Urinary bladder (tissue), 4 donors: ENCODE measurements at places on chromosomes 3 and 15.

DNA sequence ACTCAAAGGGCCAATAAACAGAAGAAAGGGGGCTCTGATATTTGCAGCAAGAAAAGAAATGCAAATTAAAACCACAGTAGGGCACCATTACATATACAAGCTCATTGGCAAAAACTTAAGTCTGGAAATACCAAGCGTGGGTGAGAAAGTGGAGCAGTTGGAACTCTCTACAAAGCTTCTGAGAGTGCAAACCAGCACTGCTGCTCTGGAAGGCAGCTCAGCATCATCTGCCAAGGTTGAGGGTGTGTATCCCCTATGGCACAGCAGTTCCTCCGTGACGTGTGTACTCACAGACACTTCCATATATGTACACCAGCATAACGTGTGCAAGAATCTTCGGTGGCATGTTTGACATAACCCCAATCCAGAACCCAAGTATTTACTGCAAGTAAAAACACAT lies 271.0 kb upstream of the ATP10A start:
- no peak for DNase-seq

- no peak for DNase-seq
Measured at GRCh38 chr3:189568961-189569360, 62.2 kb upstream of the TP63 start.

- DNase-seq = no peak
Measured at GRCh38 chr3:50411229-50411628, 51.9 kb upstream of the TMEM115 start.

DNA sequence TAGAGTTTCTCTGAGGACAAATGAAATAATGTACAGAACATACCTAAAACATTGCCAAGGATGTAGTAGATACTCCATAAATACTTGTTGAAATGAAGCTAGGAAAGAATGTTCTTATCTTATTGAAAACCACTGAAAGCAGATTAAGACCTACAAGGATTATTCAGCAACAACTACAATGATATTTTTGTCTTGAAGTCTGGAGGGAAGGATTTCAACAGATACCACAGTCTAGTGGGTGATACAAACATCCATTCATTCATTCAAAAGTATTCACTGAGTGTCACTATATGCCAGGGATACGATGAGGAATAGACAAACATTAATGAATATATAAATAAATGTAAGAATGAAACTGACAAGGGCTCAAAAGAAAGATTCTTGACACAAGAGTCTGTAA lies 74.7 kb upstream of the THBS1 start:
- DNase-seq = no peak

- DNase-seq = no peak
Measured at GRCh38 chr3:188335656-188336055, 181.7 kb downstream of the LPP start.

- DNase-seq = no peak
Measured at GRCh38 chr3:127899766-127900165, 15.3 kb upstream of the KBTBD12 start.

DNA sequence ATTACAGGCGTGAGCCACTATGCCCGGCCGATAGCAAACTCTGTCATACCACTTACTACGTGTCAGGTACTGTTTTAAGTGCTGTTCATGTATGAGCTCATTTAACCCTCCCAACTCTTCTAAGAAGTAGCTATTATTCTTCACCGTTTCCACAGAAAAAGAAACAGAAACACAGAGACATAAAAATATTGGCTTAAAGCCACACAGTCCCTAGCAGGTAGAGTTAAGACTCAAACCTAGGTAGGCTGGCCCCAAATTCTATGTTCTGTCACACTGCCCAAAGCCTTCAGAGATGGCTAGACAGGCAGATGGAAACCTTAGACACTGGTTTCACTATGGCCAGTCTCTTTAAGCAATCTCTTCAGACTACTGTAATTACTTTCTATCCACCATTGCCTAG lies 149.8 kb upstream of the KCNMB2 start:
- no peak for DNase-seq

DNA sequence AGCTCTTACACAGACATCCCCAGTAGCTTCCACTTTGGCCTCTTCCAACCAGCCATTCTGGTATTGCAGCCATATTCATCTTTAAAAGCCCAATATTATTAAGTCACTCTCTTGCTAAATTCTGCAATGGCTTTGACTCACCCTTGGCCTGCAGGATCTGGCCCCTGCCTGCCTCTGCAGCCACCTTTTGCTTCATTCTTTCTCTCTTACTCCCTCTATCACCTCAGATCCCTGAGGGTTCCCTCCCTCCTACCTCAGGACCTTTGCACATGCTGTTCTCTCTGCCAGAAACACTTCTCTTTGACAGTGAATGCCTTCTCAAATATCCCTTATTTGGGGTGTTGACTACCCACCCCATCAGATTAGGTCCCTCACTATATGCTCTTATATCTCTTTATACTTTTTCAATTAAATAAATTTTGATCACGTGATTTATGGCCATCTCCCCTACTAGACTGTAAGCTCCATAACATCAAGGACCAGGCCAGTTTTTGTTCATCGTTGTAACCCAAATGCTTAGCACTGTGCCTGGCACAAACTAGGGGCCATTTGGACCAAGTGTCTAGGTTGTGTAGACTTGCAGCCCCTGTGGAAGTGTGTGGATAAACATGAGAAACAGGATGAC lies 32.3 kb upstream of the UBE2Q2 start:
- no peak for DNase-seq

- no peak for DNase-seq
Measured at GRCh38 chr3:24521420-24522145, 26.9 kb upstream of the THRB start.

GRCh38 chr3:116001151-116001621 lies 377.9 kb downstream of the GAP43 start:
- DNase-seq = no peak

GRCh38 chr3:119420196-119420595 lies 43.2 kb downstream of the TMEM39A start:
- no peak for DNase-seq

DNA sequence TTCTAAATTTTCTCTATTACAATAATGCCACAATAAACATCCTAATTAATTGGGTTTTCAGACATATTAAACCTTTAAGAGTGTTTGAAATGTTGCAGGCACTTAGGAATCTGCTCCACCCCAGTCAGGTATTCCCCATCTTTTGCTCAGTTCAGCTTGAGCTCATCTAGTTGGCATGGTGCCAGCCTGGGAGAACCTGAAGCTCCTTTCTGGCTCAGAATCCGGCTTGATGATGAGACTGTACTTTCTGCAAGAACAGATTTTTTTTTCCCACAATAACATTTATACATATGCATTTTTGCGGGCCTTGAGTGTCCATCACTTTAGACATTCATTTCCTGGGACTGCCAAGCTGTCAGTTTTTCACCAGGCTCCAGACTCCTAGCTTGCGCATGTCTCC lies 7.7 kb upstream of the OXSR1 start:
- no peak for DNase-seq

DNA sequence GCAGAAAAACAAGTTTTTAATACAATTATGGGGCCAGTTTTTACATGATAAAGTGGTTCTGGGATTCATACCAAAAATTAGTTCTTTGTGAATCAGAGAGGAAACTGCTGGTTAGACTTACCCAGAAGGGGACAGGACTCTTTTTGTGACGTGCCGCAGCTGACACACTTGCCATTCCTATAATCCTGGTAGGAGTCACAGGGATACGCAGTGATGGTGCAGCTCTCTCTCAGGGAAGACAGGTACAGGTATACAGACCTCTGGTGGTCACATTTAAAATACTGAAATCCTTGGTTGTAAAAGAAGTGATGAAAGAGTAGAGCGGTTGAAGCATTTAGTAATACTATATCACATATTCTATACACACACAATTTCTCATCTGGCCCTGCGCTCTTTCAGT lies 20.2 kb upstream of the TMEM41A start:
- DNase-seq = no peak

DNA sequence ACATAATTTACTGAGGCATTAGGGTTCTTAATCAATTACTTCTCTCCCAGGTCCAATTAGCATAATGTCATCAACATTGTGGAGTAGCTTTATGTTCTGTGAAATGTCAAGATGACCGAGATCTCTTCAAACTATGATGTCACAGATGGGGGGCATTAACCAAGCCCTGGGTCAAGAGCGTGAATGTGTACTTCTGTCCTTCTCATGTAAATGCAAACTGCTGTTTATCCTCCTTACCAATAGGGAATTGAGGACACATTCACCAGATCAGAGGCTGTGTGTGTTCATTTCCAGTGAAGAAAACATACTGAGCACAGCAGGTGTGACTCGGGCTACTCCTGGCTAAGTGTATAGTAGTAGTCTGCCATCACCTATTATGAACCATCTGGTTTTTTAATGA lies 177.9 kb downstream of the MINAR1 start:
- no peak for DNase-seq

DNA sequence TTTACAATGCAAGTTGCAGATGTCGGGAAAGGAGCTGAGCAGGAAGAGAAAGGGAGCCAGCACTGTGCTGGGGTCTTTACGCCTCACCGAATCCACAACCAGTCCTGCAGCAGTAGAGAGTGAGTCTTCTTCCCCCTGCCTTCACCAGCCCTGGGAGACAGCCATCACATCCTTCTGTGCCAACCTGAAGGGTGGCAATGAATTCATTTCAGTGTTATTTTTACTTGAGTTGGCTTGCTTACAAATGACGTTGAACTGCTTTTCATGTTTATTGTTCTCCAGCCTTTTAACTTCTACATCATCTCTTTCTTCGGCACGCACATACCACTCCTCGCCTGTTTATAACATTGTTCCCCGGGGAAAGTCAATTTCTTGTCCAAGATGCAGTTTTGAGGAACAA lies 77.1 kb downstream of the TRIM42 start:
- no peak for DNase-seq

- DNase-seq = no peak
Measured at GRCh38 chr3:54372232-54372631, 249.9 kb downstream of the CACNA2D3 start.

DNA sequence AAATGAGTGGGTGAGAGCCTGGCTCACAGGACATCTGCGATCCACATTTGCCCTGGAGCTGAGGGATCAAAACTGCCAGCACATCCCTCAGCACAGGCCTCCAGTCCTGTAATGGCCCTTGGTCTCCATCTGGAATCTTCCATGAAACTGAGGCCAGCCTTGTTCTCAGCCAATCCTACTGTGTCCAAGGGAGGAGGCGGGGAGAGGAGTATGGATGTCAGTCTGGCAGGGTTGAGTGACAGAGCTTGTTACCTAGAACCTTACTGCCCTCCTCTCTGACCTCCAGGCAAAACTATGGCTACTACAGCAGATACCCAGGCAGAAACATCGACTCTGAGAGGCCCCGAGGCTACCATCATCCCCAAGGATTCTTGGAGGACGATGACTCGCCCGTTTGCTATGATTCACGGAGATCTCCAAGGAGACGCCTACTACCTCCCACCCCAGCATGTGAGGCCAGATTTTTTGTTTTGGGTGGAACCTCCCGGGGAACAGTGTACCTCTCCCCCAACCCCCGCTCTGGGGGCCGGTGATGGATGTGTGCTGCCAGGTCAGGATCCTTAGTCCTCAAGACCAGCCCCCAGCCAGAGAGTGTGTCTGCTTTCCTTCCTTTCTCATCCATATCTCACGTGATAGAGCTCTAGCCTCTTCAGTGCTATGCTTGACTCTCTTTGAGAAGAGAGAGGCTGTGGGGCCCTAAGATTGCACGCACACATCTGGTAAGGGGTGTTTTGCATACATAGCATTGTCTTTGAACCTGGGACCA lies 41.3 kb downstream of the CHDH start:
- no peak for DNase-seq

- DNase-seq = no peak
Measured at GRCh38 chr3:143697975-143698374, 150.3 kb downstream of the SLC9A9 start.

- DNase-seq = no peak
Measured at GRCh38 chr3:193593668-193594030, 641 bp downstream of the OPA1 start.

DNA sequence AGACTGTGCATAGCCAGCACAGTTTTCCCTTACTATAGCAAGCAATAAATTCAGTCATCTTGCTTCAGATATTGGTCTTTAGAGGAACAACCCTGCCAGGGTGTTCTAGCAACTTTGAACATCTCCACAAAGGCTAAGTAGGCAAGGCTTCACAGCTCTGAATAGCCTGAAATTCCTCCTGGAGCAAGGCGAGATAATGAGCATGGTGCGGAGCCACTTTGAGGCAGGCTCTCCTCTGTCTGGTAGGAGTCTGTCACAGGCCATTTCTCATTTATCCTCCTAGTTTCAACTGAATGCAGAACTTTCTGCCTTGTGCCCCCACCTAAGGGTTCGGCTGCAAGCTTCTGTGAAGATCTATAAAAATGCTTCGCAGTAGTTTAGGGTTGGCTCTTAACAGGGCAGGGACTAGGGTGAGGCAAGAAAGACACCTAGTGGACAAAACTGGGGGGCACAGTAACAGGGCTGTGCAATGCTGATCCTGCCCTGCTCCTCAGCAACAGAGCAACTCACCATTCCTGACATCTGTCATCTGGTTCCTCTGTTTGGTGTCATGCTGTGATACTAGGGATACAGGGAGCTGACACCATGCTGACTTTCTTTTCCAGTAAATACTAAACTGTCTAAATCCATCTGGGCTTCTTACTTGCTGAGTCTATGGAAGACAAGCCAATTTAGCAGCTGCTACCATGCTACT lies 16.6 kb upstream of the EHHADH start:
- DNase-seq = no peak

DNA sequence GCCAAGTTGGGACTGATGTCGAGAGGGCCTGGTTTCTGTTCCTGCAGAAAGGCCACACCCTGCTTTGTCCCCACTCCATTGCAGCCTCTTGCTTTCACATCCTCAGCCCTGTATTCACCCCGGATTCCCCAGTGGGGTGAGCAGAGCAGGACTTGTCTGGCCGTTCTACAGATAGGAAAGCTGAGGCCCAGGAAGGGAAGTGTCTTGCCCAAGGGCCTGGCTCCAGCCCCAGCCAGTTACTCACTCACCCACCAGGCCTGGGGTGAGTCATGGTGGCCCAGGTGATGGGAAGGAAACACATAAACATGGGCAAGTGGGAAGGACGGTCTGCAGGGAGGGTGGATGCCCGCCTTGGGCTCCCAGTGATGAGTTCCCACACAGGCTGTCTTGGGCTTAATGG lies 6.1 kb upstream of the DUSP7 start:
- DNase-seq = no peak

DNA sequence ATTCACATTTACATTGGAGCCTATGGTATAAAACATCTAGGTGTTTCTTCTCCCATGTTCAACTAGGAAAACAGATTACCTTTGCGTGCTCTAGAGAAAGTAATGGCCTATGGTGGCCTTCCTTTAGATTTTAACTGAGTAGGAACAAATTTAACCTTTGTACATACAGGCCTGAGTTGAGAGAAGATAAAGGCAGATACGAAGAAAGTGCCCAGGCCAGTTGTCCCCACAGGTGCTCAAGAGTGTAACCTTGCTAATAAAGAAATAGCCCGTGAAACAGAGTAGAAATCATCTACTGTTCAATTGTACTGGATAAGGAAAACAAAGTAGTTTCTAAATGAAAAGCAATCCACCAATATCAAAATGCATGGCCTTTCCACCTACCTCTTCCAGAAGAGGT lies 6.8 kb upstream of the TSC22D2 start:
- no peak for DNase-seq

GRCh38 chr15:82018201-82018600 lies 27.6 kb downstream of the MEX3B start:
- no peak for DNase-seq

- DNase-seq = no peak
Measured at GRCh38 chr3:10289787-10290355, 2.9 kb downstream of the GHRL start.
